ENCODE measurements at places on chromosomes 16 and 17.

- no peak for DNase-seq
These were observed 20.3 kb downstream of the CACNG5 start for GRCh38 chr17:66855204-66855603.

DNA sequence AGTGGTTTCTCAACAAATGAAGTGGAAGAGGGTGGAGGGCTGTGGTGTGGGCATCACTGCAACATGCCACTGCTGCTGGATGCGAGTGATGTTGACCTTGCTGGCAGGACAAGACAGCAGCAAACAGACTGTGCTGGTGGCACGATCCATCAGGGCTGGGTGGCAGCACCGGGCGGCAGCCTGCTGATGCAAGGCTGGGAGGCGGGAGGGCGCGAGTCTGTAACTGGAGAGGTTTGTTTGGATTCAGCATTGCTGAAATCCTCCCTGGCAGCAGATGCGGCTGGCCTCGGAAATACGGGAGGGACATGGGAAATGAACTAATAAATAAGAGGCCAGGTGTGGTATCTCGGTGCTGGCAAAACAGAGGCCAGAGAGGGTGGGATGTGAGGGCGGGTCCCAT is 224.2 kb downstream of the ENGASE start:
- no peak for DNase-seq

DNA sequence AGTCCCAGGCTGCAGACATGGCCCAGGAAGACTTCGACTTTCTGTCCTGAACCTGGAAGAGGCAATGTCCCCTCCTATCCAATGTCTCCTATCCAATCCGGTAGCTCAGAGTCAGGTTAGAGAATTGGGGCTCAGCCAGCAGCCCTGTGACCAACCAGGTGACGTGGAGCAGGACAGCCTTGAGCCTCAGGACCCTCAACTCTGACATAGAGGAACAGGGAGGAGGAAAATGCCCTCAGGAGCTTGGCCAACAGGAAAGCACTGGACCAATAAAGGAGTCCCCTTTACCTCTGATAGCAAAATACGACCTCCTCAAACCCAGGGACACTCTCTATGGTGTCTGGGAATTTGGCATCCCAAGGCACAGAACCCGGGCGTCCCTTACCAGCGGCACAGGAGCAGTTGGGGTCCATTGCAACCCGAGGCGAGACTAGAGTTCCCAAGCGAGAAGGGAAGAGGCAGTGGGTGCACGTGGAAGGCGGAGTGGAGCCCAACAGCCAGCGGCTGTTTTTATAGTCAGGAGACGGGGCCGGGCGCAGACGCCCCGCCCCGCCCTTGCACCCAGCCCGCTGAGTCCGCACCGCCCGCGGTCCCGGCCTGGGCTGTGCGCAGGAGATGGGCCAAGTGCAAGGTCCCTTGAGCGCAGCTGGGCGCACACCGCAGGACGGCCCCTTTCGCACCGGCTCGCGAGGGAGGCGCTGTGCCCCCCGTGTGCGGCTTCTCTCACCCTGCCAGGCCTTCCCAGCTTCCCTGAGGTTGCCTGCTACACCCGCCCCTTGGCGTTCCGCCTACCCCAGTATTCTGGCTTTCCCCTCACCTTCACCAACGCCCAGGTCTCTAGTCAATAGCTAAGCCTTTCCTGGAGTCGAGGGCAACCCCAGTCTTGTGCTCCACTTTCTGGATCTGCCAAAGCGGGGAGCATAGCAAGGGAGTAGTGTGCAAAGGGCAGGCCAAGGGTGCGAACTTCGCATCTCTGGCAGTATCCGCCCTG is at the start of gene MT1G:
Gene MT1G (minus strand): TSS at position 485 of the 991 bp plus-strand sequence. CDS start 72 bp downstream, at position 413.
- DNase-seq = no peak

DNA sequence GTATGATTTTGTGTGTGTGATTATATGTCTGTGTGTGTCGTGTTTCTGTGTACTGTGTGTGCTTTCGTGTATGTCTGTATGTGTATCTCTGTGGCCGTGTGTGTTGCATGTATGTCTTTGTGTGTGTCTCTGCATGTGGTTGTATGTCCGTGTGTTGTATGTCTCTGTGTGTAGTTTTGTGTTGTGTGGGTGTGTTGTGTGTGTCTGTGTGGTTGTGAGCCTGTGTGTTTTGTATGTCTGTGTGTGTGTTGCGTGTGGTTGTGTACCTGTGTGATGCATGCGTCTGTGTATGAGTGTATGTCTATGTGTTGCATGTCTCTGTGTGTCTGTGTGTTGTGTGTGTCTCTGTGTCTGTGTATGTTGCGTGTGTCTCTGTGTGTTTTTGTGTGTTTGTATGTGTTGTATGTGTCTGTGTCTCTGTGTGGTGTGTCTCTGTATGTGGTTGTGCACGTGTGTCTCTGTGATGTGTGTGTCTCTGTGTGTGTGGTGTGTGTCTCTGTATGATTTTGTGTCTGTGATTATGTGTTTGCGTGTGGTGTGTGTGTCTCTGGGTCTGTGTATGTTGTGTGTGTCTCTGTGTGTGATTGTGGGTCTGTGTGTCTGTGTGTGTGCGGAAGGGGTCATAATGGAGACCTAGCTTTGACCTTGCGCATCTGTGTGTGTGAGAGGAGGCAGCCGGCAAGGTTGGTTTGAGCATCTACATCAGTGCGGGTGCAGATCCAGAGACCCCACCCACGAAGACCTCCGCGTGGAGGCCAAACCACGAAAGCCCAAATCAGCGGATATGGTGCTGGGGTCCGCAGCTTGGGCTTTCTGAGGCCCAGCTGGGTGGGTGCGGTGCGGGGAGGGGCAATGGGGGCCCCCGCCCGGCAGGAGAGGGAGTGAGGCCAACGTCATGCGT is 212.6 kb upstream of the GSE1 start:
- no peak for DNase-seq

DNA sequence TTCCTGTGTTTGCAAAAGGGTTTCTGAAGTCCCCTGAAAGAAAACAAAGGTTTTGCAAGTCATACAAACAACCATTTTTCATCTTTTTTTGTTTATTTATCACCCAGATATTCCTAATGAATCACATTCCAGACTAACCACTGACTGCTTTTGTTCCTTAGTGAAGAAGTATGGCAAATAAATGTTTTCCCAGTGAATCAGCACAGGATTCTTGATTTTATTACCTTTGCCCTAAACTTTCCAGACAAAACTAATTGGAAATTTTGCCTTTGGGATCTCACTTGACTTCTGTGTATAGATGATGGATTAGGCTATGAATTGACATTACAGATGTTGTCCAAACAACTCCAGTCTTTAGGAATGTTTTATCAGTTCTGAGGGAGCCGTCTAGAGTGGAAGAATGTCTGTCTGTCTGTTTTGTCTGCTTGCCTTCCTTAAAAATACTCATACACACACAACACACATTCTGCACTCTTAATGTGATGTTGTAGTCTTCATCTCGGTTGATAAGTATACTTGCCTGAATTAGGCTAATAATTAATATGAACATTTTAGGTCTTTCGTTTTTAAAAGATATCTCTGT is 48.9 kb downstream of the VMP1 start:
- DNase-seq = no peak

- DNase-seq = no peak
These were observed 1.5 kb downstream of the NDRG4 start for GRCh38 chr16:58501242-58502131.

DNA sequence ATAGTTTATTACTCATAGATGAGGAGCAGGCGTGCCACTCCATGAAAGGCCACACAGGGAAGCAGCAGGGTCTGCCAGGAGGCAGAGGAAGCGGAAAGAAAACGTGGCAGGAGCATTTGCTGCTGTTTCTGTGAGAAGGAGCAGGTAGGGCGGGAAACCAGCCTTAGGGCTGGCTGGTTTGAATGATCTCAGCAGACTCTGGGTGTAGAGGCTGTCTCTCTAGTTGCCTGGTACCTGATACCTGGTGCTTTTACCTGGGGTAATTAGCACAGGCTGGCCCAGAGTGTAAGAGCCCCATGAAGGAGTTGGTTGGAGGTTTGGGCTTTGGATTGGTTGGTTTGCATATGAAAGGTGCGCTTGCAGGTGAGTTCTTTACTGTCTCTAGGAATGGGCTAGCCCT is 205.0 kb upstream of the CACNG3 start:
- DNase-seq = no peak

Measured in stimulated activated CD4-positive, alpha-beta T cell treated with anti-CD3 and anti-CD28 coated beads, Interleukin-1b, Interleukin-23, amount 100 ng/mL, for 24 hours (primary cell).